ENCODE measurements at places on chromosomes 1 and 21. TPM values are rescaled to one million over a fixed set of nuclear protein-coding genes. Genes with fewer than 3 reads are reported as not detected.

Gene ST6GALNAC3
- 21.0 TPM for polyA plus RNA-seq

DNA sequence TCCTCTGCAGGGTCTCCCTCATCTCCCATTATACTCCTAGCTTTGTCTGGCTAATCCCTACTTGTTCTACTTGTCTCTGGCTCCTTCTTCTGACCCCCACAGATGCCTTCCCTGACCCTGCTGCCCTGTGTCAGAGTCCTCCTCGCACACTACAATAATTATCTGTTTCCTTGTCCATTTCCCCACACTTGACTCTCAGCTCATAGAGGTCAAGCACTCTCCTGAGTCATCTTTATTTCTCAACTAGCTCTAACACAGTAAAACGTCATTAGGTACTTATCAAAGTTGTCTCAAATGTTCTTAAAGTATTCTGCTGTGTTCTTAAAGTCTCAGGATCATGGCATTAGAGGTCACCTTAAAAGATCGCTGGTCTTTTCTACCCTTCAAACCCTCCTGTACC is 47.1 kb downstream of the C8A start:
- DNase-seq, result no peak

DNA sequence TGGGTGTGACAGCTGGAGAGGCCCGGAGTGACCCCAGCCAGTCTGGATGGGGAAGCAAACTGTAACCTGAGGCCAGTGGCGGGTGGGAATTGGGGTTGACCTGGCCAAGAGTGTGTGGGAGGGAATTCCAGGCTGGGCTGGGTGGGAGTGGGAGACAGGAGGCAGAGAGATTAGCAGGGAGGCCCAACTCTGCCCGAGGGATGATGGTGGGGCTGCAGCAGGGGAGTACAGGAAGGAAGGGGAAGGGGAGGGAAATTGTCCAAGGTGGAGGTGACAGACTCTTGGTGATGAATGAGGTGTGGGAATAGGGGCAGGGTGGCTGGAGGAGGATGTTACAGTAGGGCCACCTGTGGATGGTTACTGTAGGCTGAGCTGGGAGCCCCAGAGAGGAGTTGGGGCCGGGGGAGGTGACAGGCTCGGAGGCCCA is 40.4 kb downstream of the HUNK start:
- no peak for DNase-seq

DNA sequence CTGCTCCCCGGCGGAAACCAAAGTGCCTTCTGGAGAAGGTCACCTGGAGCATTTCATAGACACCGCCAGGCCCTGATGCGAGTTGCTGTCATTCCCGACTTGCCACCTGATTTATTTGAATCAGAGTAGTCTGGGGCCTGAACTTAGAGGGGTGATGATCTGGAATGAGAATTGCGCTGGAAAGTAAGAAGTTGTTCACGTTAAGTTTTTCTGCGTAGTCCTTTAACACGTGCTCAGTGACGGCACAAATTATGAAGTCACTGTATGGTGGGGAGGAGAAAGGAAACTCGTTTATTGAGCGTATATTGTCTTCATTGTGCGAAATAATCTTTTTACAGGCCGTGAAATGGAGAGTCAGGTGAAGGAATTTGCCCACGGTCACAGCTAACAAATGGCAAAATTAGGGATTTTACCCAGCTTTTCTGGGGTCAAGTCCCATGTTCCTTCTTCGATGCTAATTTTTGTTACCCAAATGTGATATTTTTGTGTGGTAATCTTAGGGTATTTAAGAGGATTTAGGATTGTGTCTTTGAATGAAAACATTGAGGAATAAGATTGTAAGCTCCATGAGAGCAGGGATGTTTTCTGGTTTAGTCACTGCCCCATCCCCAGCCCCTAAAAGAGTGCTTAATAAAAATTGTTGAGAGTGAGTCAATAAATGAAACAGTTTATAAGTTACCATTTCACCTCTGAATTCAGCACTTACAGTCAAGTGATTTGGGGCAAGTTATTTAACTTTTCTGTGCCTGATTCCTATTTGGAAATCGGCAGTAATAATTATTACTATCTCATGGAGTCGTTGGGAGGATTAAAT is 46.4 kb upstream of the NBL1 start:
- peak; percentile 46 for DNase-seq

DNA sequence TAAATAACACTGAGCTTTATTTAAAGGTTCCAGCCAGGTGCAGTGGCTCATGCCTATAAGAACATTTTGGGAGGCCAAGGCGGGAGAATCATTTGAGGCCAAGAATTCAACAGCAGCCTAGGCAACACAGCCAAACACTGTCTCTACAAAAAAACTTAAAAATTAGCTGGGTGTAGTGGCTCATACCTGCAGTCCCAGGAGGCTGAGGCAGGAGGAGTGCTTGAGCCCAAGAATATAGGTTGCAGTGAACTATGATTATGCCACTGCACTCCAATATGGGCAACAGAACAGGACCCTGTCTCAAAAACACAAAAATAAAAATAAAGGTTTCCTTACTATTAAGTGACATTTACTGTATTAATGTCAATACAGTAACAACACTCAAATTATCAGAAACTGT is 2.1 kb downstream of the TAF12 start:
- no peak for DNase-seq

DNA sequence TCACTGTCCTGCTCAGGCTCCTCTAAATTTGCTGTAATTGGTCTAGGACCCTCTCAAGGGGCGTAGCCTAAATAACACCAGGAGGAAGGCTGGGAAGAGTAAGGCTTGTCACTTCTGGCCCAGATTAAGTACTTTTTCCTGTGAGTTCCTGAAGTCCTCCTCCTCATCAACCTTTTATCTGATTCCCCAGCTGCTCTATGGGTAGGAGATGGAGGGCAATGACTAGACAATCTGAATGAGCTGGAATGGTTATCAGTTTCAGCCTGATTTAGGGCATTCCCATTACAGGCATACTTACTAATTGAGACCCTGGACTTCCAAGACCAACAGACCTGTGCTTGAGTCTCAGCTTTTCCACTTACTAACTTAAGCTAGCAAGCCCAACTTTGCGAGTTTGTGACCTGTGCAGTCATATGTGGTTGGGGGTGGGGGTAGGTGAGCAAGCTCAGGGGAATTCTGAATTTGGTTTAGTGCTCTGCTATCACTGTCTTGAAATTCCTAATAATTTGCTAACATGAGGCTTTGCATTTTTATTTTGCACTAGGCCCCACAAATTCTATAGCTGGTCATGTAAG is 18.0 kb upstream of the FGGY start:
- no peak for DNase-seq

Measured in right lung (tissue), 10 donors.